ENCODE measurements at places on chromosomes 2 and 18. TPM values are rescaled to one million over a fixed set of nuclear protein-coding genes. Genes with fewer than 3 reads are reported as not detected.

GRCh38 chr18:59898609-59899297, 1.0 kb upstream of the PMAIP1 start:
- peak; percentile 35 for DNase-seq

GRCh38 chr2:2838548-2838845, 507.4 kb upstream of the MYT1L start:
- DNase-seq = no peak

DNA sequence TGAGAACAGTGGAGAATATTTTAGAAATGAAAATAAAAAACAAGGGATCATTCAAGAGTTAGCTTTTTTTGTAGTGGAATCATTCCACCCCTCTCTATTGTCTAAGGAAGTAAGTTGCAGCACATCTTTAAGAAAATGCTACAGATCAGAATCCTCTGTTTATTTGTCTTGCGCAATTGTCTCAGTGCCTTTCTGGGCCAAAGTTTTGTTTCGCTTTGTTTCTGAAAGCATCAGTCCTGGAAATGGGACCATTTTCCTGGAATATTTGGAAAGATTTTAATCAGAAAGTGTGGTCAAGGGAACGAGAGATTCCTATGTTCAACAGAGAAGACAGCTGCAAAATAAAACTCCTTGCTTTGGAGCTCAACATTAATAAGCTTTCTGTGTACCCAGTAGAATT, 74.0 kb downstream of the NRXN1 start:
- DNase-seq = no peak

GRCh38 chr2:160432633-160433032, 61.0 kb downstream of the RBMS1 start:
- DNase-seq = no peak

GRCh38 chr2:190984595-190984994, 29.4 kb downstream of the STAT1 start:
- DNase-seq = no peak

The PLGLB2 gene
- 0.68 TPM for total RNA-seq

The PDE11A gene
- total RNA-seq = 0.13 TPM

The RESP18 gene
- not detected for total RNA-seq
